Fibroblast of the conjunctiva (primary cell): ENCODE measurements at places on chromosomes 7 and 10.
A peak's percentile ranks its signal among the peaks of the same experiment; 100 is the strongest.

- DNase-seq, result no peak
Observed at GRCh38 chr10:21314111-21314626, 211.3 kb downstream of the SKIDA1 start.

- no peak for DNase-seq
Observed at GRCh38 chr7:143068446-143068845, 16.3 kb downstream of the OR6V1 start.

DNA sequence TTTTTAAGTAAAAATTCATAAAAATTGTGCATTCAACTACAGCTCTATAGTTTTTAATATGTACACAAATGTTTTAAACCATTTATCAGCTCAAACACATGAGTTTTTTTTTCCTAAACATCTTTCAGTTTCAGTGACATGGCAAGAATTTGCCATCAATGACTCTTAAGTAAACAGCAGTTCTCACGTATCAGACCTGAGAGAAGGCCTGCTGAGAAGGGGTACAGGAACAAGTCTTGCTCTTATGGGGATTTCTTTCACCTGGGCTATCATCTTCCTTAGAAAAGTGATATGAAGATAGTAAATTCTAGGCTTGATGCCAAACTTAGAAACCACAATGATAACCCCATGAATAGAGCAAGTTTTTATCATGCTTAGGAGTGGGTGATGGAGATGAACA, 467.8 kb downstream of the ARL4A start:
- DNase-seq, result no peak

DNA sequence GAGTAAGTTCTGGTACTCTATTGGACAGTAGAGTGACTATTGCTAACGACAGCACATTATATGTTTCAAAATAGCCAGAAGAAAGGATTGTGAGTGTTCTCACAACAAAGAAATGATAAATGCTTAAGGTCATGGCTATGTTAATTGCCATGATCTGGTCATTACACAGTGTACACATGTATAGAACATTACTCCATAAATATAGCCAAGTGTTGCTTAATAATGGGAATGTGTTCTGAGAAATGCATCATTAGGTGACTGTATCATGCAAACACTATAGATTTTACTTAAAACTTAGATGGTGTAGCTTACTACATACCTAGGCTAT, 19.6 kb downstream of the EPC1 start:
- DNase-seq, result no peak

DNA sequence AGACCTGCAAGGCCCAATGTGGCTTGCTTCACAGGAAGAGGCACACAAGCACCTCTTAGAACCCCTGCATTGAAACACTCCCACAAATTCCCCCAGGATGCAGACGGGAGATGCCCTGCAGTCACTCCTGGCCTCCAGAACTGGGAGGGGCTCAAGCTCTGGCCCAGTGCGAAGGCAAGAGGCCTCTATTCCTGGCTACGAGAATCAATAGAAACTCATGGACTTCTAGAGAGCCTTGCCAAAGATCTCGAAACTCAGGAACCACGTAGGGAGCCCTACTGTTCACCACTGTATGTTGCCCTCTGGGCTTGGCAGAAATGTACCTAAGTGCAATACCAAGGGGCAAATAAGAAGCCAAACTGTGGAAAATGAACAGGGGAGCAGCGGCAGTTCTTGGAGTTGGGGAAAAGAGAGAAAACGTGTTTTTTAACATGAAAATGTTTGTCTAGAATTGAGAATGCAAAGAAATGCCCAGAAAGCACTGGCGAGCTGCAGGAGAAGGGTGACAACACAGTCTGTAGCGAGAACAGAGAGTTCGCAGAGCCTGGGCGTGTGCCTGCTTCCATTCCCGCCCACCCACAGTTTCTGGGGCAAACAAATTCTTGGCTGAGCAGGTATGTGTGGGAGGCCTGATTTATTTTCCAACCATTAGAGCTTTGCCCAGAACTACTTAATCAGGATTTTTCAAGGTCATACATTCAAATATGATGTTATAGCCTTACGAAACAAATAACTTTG, 260.5 kb upstream of the KLF14 start:
- DNase-seq, result no peak

- no peak for DNase-seq
Observed at GRCh38 chr10:104336821-104337467, 1.3 kb downstream of the ITPRIP start.

GRCh38 chr10:62473241-62473640, 99.1 kb downstream of the ZNF365 start:
- no peak for DNase-seq

GRCh38 chr7:82413237-82413636, 30.3 kb downstream of the CACNA2D1 start:
- DNase-seq, result no peak

- no peak for DNase-seq
Observed at GRCh38 chr10:34231441-34232180, 583.5 kb downstream of the PARD3 start.

GRCh38 chr7:7017707-7018280, 164.6 kb upstream of the C1GALT1 start:
- DNase-seq, result no peak

DNA sequence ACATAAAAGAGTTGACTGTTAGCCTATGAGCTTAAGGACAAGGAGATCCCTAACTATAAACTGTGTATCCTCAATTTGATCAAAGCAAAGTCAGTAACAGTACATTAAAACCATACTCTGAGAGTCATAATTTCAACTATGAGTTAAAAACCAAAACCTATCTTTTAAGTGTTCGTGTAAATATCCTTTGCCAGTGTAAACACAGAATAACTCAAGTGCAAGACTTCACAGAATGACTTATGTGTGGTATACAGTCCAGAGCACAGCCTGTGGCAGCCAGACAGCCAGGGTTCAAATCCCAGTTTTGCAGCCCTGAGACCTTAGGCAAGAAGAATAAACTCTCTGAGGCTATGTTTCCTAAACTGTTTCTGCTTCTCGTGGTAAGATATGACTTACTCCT, 30.3 kb upstream of the NEBL start:
- DNase-seq, result no peak

DNA sequence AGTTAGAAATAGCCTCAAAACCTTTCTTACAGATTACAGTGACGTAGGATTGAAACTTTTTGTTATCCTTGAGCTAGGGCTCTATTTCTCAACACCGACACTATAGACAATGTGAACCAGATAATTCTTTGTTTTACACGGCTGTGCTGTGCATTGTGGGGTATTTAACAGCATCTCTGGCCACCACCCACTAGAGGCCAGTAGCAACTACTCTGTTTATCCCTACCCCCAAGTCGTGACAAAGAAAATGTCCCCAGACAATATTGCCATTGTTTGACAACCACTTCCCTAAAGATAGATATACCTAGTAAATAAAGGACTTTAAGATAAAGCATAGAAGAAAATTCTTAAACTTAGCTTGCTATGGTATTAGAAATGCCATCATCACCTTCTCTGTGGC, 359.6 kb downstream of the ARL4A start:
- DNase-seq, result no peak

GRCh38 chr10:13528123-13528874, 515 bp downstream of the BEND7 start:
- no peak for DNase-seq

GRCh38 chr10:64096941-64097340, 575.7 kb downstream of the REEP3 start:
- DNase-seq, result no peak

DNA sequence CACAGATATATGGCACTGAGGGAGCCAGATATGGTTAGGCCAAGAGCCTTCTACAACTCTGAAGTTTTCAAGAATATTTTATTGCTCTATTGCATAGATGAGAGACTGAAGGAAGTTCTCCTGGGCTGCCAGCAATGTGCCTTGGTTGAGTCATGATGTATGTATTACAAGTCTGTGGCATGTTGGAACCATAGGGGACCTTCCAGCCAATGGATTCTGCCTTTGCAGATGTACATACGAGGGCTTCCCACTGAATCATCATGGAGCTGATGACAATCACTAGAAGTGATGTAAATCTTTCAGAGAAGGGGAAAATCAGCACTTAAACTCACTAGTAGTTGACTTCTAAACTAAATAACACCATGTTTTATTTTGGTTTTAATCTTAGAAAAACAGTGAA, 419.5 kb downstream of the PHTF2 start:
- no peak for DNase-seq

GRCh38 chr7:103811290-103811689, 178.2 kb downstream of the RELN start:
- no peak for DNase-seq

GRCh38 chr7:46320956-46321355, 399.9 kb upstream of the IGFBP3 start:
- peak; percentile 28 for DNase-seq

DNA sequence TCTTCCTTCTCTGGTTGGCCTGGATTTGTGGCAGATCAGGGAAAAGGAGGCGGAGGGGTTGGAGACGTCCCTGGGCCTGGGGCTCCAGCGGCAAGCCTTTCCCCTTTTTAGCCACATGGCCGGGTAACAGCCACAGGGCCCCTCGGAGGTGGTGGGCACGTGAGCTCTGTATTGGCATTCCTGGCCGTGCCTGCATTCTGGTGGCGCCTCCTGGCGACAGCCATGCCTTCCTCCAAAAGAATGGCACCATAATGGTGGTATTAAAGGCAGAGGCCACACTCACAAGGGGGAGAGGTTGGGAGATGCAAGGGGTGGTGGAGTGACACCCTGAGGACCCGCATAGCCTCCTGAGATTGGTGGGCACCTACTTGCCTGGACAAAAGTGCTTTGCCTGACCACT, 3.0 kb upstream of the AQP1 start:
- DNase-seq, result no peak

- DNase-seq, result no peak
Observed at GRCh38 chr7:144853542-144853941, 17.7 kb upstream of the TPK1 start.

GRCh38 chr7:47957156-47957555, 8.9 kb upstream of the PKD1L1 start:
- no peak for DNase-seq

DNA sequence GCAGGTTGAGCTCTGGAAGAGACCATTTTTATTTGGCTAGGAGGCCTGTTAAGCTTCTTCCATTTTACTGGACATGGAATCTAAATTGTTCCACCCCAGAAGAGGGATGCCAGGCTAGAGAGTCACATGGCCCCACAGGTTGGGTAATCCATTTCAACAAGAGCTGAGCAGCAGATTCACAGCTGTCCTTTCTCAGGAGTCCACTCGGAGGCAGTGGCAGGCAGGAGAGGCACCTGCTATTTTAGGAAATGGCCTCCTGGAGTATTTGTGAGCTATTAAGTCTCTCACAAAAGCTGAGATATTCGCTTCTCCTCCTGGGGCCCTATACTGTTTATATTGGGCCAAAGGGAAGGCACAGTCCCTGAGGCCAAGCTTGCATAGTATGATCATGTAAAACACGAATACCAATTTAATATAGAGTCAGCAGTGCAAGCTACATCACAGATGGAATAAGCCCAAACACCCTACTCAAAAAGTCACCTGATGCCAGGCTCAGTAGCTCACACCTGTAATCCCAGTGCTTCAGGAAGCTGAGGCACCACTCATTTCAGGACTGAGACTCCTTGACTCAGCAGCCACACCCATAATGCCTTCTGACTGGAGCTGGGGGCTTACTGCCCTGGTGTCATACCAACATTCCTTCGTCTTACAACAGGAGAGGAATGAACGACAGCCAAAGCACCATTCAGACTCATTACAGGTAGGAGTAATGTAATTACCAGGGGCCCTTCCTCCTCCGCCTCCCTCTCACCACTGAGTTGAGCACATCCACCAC, 124.1 kb downstream of the LMBR1 start:
- DNase-seq, result no peak

DNA sequence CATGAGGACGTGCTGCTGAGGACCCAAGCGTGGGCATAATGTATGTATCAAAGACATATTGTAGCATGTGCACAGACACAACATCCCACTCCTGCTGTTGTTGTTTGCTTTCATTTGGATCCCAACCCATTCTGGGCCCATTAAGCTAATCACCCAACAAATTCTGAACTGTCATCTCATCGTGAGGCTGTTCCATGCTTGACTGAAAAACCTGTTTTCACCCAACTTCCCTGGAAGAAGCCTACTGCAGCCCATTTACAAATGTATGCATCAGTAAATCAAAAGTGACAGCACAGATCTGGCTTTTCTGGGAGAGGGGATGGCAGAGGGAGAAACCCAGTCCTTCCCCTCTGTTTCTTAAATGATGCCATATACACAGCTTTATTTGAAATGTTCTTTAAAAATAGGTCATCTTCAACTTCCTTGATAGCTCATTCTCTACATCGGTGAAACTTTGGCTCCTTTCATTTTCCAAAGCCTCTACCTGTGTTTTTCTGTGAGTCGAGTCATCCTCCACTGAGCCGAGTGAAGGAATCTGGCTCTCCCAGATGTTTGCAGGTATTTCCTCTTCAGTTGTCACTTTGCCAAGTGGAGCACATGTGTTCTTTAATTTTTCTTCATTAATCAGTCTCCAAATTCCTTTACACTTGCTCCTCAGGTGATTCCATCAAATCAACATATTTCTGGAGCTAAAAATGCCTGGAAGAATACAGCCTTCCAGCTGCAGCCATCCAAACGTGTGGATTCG, 151.8 kb downstream of the CHN2 start:
- no peak for DNase-seq

DNA sequence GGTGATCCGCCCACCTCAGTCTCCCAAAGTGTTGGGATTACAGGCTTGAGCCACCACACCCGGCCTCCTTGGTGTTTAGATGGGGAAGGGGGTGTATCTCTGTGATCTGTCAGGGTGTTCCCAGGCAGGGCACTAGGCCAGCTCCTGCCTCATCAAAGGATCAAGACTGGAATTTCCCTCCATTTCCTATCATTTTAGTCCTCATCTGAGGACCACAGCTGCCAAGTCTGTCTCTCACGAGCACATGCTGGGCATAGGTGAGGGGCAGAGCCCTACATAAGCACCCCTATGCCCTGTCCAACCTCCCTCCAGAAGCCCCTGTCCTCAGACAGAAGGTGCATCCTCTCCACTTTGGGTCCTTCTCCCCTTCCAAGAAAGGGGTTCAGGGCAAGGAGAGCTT, 19.5 kb downstream of the TRIM56 start:
- no peak for DNase-seq

- no peak for DNase-seq
Observed at GRCh38 chr10:129765664-129766550, 198.2 kb downstream of the EBF3 start.

- DNase-seq, result no peak
Observed at GRCh38 chr10:76882245-76882644, 755.4 kb downstream of the KCNMA1 start.

DNA sequence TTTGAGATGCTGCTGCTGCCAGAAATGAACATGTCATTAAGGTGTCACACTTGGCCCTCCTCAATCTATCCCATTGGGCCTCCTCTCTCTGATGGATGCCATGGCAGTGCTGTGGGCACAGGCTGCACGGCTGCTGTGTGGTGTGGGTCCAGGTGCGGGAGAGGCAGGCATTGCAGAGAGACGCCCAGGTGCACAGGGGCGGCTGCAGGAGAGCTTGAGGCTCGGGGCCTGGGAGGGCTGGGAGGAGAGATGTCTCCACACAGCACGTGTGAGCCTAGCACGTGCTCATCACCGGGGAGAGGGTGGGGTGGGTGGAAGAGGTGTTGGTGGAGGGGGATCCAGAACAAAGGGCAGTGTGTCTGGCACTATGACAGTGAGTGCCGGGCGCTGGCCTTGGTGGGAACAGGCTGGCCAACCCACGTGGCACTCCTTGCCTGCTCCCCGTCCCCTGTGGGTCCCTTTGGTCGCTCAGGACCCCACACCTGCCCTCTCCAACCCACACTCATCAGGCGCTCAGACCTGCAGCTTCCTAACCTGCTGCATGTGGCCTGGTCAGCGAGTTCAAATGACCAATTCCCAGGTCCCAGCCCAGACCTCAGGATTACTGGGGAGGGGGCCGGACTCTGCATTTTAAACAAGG, 39.9 kb upstream of the BNIP3 start:
- DNase-seq, result no peak
